ENCODE measurements at places on chromosomes 1 and 21.
A peak's percentile ranks its signal among the peaks of the same experiment; 100 is the strongest.

DNA sequence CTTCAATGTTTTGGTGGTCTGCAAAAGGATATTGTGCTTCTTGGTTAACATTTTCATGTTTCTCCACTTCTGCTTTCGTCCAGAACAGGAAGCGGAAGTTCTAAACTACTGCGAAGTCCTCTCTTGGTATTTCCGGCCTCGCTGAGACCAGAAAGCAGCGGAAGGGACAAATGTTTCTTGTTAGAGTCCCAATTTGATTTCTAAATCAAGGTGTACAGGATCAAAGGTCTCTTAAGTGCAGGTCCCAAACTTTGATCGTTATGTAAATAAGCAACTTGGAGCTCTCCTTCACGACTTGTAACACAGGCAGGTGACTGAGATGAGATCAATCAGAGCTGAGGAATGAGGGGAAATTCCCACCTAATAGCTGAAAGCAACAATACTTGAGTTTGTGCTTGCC is 40.1 kb upstream of the HMCN1 start:
- DNase-seq = peak; percentile 81

DNA sequence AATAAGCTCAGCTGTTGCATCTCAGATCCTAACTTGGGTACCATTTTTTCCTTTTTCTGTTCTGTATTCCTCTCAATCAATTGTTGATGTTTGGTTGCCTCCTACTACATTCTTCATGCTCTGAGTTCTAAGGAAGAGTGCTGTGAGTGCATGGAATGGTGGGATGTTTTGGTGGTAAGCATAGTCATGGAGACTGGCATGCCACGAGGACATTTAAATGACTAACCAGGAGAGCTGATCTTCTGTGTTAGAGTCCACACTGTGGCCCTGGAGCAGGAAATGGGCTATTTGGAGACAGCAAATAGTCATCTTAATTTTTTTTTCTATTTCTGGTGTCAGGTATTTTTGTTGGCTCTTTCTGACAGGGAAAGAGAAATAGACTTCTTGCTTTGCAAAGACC is 69.5 kb upstream of the HSD17B7 start:
- no peak for DNase-seq

- no peak for DNase-seq
These were observed 39.3 kb downstream of the TCP10L start for GRCh38 chr21:32545948-32546441.

DNA sequence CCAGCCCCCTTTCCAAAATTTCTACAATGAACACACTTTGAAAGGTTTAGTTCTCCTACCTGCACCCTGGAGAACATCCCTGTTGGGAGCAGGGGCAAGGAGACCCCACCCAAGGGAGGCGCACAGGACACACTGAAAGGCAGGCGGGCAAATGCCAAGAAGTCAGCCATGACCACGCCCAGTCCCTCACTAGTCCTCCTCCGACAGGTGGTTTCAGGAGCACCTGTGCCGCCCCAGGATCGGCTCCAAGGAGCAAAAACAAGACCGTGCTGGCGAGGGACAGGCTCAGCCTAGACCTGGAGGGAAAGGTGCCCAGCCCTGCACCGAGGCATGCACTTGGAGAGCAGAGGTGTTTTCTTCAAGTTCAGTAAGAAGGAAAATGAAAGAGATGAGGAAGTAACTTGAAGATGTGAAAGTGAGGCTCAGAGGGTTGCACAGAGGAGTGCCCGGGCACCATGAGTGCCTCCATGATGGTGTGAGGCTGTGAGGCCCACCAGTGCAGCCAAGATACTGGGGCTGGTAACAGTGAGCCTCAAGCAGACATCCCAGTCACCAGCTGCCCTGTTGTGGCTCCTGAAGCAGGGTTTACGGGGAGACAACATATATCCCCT is 19.6 kb upstream of the NADK start:
- no peak for DNase-seq

GRCh38 chr1:9724706-9725476 is 73.4 kb downstream of the PIK3CD start:
- peak; percentile 48 for DNase-seq

DNA sequence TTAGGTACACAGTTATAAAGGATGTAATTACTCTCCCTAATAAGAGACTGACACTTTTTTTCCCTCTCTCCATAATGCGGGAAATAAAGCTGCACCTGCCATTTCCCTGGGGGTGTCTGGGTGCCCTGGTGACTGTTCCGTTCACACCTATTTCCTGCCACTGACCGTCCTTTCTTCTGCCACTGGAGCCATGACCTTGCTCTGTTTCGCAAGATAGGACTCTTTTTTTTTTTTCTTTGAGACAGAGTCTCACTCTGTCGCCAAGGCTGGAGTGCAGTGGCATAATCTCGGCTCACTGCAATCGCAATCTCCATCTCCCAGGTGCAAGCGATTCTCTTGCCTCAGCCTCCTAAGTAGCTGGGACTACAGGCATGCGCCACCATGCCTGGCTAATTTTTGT is 66.1 kb upstream of the SERBP1 start:
- DNase-seq = no peak

DNA sequence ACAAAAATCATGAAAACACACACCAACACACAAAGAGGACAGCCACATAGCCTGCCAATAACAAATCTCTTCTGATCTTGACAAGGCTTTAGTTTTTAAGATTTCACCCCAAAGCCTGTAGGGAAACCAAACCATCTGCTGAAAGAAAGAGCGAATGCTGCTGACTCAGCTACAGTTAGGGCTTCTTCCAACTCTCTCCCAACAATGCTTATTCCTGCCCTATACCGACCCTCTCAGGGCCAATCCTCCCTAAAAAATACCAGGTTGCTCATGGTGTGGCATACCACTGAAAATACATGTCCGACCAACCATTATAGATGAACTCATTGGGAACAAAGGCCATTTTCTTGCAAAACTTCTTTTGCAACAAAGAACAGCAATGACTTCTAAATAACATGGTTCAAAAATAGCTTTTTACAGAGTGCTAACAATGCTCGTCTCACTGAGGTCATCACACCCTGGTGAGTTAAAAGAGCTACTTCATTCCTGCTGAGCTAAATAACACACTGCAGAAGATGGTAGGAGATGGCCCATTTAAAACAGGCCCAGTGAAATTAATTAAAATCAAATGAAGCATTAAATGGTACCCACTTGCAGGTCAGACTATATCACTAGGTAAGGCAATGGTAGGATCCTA is 86.1 kb downstream of the KIAA0319L start:
- no peak for DNase-seq

- no peak for DNase-seq
These were observed 1794.8 kb downstream of the MRPL39 start for GRCh38 chr21:23812485-23812884.

DNA sequence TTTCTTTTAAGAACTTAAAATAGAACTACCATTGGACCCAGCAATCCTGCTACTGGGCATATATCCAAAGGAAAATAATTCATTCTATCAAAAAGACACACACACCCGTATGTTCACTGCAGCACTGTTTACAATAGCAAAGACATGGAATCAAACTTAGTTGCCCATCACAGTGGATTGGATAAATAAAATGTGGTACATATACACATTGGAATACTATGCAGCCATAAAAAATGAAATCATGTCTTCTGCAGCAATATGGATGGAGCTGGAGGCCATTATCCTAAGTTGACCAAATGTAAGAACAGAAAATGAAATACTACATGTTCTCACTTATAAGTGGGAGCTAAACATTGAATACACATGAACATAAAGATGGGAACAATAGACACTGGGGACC is 585.3 kb upstream of the USP24 start:
- no peak for DNase-seq

DNA sequence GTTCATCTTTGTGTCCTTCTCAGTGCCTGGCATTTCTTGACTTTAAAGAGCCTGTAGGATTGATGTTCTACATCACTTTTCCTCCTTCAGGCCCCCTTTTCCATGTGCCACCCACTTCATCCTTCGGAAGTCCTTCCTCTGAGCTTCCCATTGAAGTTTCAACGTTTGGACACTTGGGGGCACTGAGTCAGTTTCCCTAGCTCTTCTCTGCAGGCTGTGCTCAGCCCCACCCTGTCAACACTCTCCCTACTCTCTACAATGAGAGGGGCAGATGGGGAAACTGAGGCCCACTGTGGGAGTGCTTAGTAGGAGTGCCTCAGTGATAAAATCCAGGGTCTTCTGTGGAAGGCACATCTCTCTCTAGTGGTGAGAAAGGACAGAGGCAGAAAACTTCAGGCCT is 11.9 kb downstream of the KCNJ10 start:
- DNase-seq = no peak

DNA sequence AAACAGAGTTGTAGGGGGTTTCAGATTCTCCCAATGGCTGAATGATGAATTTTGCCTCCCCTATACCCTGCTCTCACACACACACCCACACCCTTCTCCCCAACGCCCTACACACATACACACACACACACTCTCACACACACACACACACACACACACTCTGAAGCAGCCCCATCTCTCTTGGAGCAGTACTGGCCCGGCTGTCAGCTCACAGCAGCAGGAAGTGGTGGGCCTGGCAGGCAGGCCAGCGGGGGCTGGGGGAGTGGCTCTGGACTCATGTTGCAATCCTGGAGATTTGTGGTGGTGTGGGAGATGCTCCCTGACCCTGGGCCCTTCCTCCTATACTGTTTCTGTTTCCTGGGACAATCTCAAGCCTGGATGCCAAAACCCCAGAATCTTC is 2.2 kb downstream of the IKBKE start:
- DNase-seq = peak; percentile 94

DNA sequence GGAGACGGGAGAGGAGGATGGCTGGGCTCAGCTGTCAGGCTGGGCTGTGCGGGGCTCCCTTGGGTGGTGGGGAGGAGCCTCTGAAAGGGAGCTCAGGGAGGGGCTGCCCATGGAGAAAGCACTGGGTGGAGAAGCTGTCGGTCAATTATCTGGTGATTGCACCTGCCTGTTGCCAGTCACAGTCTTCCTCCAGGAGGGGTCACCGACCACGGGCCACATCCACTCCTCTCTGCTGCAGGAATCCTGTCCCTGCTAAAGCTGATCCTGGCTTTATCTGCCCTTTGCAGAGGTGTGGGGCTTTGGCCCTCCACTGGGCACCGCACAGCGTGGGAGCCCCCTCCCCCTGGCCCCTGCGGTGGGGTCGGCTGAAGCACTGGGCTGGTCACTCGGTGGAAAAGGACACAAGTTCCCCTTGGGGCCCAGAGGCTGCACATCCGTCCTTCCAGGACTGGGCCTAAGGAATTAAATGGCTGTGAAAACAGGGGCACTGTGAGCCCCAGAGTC is 21.8 kb upstream of the COL18A1 start:
- no peak for DNase-seq

Measured in CD14-positive monocyte (primary cell).